Progenitor cell of endocrine pancreas (in vitro differentiated cells): ENCODE measurements at places on chromosomes 11 and 22. TPM values are rescaled to one million over a fixed set of nuclear protein-coding genes. Genes with fewer than 3 reads are reported as not detected.

The OR8A1 gene
- not detected in 2 replicates for total RNA-seq

GRCh38 chr11:125410091-125410490 is 86.0 kb downstream of the FEZ1 start:
- DNase-seq, result no peak

- DNase-seq, result no peak
Observed at GRCh38 chr11:127726367-127726766, 725.8 kb upstream of the KIRREL3 start.

GRCh38 chr11:65498042-65498726 is 661 bp upstream of the MALAT1 start:
- DNase-seq, result no peak

DNA sequence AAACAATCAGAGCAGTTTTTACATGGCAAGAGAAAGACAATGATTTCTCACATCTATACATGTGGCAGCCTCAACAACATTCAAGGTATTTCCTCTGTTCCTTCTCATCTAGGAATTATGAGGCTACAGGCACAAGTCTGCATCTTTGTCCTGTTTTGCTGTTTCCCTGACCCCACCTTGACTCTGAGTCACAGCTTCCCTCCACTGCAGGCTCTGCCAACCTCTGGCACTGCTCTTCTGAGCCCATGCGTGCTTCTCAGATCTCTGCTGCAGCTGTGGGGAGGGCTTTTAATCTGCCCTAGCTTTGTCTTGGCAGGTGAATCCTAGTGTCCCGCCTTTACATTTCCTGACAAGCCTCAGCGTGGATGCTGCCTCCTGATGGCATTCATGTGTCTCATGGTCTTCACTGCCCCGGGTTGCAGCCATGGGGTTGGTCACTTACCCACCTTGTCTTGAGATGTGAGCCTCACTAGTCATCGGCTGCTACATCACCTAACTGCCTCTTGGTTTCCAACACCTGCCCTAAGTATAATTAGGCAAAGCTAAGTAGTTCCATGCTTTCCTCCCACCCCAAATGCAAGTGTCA is 578.5 kb downstream of the TBC1D22A start:
- DNase-seq, result no peak

- DNase-seq, result no peak
Observed at GRCh38 chr22:17861909-17862308, 87.6 kb upstream of the BID start.

The BTBD18 gene
- total RNA-seq, result not detected in 2 replicates

DNA sequence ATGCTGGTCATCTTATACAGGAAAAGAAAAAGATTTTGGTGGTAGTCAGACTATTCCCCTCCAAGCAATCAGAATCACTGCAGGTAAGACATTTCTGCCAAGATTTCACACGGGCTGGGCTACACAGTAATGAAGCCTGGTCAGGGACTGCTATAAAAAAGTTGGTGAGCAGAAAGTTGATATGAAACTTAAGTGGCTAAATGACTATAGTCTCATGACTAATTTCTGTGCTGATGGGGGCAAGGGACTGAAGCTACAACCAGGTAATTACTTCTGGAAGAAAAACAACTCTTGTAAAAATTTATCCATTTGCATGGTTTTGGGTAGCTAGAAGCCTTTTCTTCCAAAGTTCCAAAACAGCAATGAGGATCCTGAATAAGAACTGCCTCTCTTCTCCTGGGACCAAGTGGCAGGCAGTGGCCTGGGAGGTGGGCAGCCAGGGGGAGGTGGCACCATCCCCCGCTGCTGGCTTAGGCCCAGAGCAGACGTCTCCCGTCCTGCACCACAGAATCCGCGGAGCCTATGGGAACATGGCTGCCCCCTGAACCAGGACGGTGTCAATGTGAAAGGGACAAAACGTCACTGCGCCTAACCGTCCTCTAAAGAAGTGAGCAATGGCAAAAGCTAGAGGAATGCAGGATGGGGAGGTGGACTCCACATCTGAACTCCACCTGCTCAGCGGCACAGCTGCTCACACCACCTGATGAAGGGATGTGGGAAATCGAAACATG is 122.6 kb upstream of the LMO1 start:
- DNase-seq, result no peak

DNA sequence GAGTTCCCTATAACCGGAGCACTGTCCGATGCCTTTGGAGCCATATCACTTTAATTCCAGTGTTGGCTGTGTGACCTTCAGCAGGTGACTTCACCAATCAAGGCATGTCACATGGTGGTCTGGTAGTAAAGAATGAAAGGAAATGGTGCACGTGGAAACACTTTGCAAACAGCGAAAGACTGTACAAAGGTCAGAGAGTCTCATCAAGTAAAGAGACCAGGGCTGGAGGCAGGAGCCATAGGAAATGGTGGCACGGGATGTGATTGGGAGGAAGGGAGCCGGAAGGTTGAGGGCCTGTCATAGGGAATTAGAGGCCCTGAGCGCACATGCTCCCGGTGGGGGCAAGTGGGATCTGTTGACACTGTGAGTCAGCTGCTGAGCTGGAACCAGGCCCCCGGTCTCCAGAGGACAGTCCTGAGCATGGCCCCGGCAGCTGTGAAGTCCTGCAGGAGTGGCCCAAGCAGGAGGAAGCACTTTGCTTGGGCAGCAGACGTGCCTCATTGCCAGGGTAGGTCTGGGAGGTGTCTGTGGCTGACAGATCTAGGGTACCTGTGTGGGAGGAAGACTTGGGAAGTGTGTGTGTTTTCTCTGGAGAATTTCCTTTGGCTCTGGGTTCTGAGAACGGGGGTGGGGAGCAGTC is 2.0 kb downstream of the DAGLA start:
- no peak for DNase-seq

DNA sequence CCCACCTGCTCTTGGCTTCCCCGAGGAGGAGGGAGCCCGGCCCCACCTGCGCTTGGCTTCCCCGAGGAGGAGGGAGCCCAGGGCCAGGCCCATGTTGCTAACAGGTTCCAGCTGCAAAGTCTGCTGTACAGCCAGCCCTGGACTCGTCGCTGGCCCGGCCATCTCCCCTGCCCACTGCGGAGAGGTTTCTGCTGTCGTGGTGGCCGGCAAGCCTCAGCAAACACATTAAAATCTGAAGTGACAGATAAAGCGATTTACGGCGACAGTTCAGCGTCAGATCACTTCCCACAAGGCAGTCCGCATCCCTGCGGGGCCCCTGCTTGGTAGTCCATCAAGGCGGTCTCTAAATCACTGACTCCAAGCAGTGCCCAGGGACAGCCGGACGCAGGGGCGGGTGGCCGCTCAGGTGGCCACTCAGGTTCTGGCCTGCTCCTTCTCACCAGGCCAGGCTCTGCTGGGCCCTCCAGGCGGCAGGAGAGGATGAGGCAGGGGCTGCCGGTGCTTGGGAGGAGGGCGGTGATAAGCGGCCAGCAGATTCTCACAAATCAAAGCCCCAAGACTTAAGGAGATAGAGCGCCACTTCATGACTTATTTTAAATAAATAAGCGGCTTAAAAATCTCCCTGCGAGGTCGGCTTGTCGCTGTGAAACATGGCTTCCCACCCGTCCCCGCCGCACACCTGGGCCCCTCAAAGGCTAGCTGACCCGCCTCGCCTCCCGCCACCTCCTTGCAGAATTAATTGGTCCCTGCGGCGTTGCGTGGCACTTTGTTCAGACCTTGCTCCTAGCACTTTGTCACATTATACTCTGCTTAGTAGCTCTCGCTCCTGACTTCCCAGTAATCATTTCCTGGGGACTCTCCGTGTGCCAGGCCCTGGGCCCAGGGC is 21.1 kb downstream of the MACROD1 start:
- DNase-seq, result no peak

The FOLR2 gene
- not detected in 2 replicates for total RNA-seq

DNA sequence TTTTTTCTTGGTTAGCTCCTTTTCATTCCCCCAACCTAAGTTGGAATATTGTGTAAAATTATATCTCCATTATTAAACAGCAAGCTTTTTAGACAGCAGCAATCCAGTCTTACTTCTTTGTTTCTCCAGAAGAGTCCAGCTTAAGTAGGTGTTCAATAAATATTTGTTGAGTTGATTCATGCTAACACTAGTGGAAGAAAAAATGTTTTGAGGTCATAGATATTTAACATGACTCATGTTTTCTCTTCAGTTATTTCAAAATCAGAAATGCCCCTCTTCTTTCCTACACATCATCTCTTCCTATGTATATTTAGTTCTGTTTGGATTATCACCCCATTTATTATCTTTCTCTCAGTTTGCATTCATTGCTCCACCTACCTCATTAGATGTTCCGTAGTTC is 20.3 kb downstream of the CCDC83 start:
- DNase-seq, result no peak

DNA sequence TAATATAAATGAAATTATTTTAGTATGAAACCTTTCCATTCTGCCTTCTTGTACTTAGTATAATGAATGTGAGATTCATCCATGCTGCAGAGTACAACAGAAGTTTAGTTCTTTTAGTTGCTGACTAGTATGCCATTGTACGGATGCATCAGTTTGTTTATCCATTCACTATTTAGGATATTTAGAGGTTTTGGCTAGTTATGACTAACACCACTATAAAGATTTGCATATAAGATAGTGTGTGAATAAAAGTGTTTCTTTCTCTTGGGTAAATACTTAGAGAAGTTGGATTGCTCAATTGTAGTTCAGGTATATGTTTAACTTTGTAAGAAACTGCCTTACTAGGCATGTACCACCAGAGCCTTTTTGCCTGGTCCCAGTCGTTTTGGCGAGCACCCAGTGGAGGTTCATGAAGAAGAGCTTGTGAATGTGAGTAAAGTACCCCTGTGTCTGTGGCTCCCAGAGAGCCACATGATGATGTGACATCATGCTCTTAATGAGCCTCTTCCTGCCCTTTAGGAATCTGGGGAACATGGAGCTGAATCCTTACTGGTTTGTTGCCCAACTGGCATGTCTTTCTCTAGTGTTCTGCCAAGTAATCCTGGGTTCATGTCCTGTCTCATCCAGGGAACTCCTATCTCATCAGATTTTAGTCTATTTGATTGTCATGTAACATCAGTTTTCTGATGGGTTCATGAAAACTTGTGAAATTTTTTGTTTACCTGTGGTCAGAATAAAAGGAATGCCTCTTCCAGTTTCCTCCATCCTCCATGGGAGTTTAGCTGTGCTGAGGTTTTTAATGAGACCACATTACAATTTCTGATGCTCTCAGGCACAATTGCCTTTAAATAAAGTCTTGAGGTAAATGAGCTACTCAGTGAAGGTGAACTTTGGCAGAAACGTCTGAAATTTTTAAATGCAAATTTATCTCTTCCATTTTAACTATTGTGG is 234.8 kb downstream of the CASP12 start:
- no peak for DNase-seq

GRCh38 chr11:125292100-125292499 is 127.5 kb downstream of the PKNOX2 start:
- no peak for DNase-seq

GRCh38 chr11:57202281-57202680 is 20.5 kb downstream of the LRRC55 start:
- DNase-seq, result no peak

GRCh38 chr11:57480409-57481137 is 20.2 kb downstream of the RTN4RL2 start:
- DNase-seq, result peak; percentile 60

DNA sequence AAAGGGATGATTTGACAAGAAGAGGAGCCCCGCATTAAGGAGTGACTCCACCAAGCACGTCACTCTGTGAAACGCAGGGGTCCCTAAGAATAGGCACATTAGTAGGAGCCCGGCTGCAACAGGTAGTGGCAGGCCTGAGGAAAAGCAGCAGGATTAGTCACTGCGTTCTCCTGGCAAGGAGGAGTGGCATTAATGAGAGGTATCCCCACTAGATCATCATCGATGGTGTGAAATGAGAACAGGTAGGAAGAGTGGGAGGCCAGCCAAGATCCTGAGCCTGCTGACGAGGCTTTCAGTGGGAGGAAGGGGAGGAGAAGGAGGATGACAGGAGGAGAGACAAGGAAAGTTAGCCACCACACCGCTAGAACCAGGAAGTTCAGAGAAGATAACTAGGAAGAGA is 38.6 kb downstream of the NRXN2 start:
- no peak for DNase-seq

The RIMBP3C gene
- total RNA-seq, result 1.2 TPM in 1 of 2 replicates, not detected in the other

The C11orf65 gene
- 0.42 and 0.67 TPM in 2 replicates for total RNA-seq

DNA sequence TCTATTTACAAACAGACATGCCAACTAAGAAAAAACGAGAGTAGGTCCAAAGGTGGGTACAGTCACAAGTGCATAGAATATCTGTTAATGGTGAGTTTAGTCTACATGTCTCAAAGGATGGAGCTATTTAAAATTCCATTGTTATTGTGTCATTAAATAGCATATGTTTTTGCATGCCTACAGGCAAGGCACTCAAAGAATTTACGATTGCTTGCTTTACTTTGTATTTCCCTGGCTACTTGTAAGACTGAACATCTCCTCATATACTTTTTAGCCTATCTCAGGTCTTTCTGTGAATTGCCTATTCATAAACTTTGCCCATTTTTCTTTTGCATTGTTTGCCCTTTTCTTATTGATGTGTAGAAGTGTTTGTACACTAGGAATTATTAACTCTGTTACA is 39.7 kb downstream of the DEUP1 start:
- DNase-seq, result no peak

DNA sequence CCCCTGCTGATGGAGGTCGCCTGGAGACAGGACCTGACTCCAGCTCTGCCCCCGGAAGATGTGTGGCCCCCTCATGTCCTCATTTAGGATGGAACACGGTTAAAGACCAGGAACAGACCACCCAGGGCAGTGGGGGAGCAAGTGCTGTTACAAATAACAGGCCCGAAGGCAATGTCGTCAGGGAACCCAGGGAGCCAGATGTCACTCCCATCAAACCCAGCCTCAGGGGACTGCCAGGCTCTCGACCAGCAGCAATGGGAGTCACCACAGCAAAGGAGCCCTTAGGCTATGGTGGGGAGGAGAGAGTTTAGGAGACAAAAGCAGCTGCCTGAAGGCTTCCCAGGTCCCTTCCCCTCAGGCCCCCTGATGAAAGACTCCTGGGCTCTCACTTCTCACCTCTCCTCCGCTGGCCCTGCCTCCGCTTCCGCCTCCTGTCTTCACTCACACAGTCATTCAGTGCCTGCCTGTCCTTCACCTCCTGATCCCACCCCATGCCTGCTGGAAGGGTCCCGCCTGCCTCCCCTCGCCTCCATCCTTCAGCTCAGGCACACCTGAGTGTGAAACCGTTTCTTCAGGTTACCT is 4.4 kb downstream of the RPS19BP1 start:
- no peak for DNase-seq

The TMEM191C gene
- 4.1 and 5.1 TPM in 2 replicates for total RNA-seq
